ENCODE measurements at places on chromosomes 7 and 10. TPM values are rescaled to one million over a fixed set of nuclear protein-coding genes. Genes with fewer than 3 reads are reported as not detected.

DNA sequence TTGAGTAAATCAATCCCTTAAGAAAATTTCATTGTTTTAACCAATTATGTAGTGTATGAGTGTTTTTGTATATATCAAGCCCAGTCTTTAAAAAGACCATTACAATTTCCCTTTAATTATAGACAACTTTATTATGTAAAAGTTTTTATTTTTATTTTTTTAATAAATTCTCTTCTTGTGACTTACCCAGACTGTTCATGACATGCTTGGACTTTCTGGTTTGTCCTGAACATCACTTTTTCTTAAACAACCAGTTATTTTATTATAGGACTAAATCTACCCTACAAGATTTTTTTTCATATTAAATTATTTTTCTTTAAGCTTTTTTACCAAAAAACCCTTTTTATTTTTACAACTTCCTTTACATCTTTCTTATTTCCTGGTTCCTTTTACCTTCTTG lies 410.4 kb downstream of the ATRNL1 start:
- DNase-seq = no peak

DNA sequence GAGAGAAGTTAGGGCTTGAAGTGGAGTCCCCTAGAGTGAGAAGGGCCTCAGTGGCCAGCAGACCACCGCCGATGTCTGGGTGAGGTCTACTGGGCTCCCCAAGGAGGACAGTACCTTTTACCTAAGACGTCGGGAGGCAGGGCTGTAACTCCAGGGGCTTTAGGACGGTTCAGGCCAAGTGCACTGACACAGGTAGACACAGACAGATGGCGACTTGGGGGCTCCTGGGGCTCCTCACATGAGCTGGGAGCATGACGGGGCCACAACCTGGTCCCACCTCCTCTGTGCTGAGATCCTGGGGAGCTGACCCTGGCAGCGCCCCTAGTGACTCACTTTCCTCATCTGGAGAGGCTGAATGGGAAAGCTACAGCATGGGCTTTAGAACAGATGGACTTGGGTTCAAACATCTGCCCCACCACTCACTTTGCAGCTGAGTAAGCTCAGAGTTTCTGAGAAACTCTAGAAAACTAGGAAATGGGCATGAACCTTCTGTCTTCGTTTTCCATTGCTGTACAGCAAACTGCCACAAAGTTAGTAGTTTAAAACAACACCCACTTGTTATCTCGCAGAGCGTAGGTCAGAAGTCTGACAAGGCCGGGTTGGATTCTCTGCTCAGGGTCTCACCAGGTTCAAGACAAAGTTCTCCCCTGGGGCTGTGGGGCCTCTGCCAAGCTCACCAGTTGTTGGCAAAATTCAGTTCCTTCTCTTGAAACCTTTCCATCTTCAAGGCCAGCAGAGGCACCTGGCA lies 4.7 kb upstream of the COMTD1 start:
- DNase-seq = peak; percentile 80

- DNase-seq = no peak
These were observed 729.4 kb downstream of the SORCS1 start for GRCh38 chr10:106435081-106435480.

GRCh38 chr7:7988706-7989105 lies 20.1 kb downstream of the GLCCI1 start:
- DNase-seq = no peak

GRCh38 chr10:131869344-131869743 lies 31.5 kb upstream of the PPP2R2D start:
- no peak for DNase-seq

GRCh38 chr10:24483701-24484100 lies 240.0 kb downstream of the ARHGAP21 start:
- peak; percentile 76 for DNase-seq

Gene ENTPD1
- total RNA-seq = 15.7 TPM

Gene NEURL1
- total RNA-seq = not detected
